Central memory CD8-positive, alpha-beta T cell (primary cell): ENCODE measurements at places on chromosomes 3 and 15.

DNA sequence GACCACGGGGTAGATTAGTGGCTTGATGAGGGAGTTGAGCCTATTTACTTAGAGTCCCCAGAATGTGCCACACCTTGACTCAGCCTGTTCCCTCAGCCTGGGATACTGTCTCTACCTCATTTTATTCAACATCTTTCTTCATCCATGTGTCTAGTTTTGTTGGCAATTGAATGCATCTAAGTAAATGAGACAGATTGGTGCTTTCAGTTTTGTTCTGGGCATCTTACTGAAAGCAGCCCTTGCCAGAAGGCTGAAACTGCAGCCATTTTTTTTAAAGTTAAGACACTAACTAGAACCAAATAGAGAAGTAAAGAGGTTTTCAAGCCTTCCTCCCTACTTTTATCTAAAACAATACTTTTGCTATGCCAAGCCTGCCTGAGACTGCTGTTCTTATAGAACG, 246.8 kb downstream of the SLCO3A1 start:
- DNase-seq: no peak

- DNase-seq: no peak
Observed at GRCh38 chr3:115871735-115872134, 248.4 kb downstream of the GAP43 start.

DNA sequence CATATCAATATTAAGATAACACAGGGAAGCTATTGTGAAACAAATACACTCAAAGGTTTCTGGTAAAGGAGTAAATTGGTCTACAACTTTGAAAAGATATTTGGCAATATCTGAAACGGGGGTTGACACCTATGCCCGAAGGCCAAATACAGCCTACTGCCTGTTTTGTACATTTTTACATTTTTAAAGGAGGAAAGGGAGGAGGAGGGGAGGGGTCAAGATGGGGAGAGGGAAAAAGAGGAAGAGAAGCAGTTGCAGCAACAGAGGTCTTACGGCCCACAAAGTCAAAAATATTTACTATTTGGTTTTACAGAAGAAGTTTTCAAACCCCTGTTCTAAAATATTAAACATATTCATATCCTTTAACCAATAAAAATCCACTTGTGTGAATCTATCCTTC, 94.2 kb downstream of the FMN1 start:
- no peak for DNase-seq

GRCh38 chr3:8884630-8885290, 78.5 kb downstream of the RAD18 start:
- no peak for DNase-seq

DNA sequence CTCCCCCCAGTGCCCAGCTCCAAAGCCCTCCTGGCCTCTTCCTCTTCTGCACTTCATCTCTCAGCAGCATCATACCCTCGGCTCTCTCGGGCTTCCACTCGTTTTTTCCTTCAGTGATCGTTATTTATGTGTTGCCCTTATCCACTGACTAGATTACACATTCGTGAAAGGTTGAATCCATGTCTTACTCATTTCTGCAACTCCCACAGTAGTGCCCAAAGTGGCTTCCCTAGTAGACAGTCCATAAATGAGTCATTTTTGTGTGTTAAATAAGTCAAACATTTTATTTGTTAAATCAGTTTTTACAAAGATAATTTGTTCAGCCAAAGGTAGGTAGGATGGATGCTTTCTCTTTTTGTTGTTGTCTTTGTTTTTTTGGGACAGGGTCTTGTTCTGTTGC, 87.4 kb downstream of the CRTC3 start:
- no peak for DNase-seq

- DNase-seq: no peak
Observed at GRCh38 chr3:114900908-114901307, 246.2 kb downstream of the ZBTB20 start.

DNA sequence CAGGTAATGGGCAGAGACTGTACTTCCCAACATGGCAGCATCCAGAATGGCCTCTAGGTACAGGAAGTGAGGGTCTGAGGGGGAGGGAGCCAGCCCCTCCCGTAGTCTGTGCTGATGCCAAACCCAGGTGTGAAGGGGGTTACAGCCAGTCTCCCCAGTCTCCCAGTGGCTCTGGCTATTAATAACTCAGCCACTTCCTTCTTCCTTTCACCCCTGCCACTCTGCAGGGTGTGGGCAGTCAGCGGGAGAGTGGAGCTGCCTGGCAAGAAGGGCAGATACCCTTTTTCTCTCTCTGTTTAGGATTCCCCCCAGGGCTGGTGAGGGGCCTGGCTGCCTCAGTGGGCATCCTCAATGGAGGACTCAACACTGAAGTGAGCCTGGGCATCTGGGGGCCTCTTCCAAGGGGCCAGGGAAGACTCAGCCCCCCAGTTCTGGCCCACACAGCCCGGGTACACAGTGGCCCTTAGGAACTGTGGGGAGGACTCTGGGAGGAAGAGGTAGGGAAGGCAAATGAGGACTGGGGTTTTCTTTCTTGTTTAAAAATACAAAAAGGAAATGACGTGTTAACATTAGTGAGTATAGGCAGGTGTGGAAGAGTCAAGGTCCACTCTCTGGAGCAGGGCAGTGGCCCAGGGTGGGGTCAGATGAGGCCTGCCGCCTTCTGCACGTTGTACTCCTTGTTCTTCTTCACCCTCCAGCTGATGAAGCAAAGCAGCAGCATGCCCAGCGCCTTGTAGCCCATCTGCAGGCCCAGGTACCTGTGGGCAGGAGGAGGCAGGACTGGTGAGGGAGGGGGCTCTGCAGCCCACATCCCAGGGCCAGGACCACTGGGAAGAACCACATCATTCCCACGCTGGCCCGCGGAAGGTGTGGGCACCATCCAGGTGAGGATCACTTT, 38.6 kb upstream of the RAB6B start:
- DNase-seq: no peak

GRCh38 chr15:45785897-45786296, 151.1 kb downstream of the SQOR start:
- no peak for DNase-seq

- DNase-seq: no peak
Observed at GRCh38 chr15:82306791-82307713, 42.2 kb downstream of the GOLGA6L10 start.
